ENCODE measurements at places on chromosomes 2 and 18.

DNA sequence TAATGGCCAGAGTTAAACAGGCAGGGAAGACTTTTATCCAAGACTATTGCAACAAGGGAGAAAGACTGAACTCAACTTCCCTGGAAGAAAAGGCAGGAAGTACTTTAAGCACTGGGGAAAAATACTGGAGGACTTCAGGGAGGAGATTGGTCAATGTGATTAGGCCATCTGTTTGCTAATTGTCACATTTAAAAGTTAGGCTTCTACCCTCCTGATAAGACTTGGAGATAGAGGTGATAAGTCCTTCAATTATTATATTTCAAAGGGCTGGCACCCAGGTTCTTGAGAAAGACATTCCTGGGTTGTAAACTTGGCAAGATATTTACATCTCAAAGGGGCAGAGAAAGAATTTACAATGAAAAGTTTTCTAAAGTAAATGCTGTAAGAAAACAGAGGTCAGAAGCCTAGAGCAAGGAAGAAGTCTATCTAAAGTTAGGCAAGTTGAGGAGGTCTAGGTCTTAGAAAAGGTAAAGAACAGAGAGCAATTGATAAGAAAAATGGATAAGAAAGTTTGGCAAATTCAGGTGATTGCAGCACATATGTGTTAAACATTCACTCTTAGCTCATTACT lies 48.4 kb downstream of the DTNA start:
- DNase-seq = no peak

DNA sequence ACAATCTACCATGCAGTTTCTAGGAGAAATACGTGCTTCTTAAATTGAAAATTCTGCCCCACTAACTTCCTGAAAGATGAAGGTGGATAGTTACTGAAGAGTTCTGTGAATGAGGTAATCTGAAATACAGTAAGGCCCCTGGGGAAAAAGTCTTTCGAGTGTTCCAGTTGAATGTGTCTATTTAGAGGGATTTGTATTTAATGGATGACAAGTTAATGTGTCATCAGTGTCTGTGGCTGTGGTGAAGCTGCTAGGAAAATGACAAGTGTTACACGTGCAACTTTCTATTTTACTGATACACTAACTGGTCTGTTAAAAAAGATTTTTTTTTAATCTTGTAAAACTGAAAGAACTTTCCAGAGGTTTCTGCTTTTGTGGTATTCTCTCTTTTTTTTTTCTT lies 384.6 kb downstream of the STK39 start:
- DNase-seq = no peak

DNA sequence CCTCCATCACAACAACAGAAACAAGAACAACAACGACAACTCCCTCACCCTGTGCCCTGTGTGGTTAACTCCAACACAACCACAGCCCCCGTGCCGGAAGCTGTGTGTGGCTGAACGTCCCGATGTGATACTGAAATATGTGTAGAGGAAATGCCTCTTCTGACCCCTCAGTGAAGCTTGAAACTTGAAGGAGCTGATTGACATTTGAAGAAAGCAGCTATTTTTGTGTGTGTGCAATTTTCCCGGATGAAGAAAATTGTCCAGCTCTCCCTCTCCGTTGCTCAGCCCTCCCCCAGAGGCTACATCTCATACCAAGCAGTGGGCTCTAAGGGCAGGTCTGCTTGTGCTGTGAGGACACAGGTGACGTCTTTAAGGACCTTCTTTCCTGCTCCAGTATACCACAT lies 173.8 kb downstream of the ICOS start:
- DNase-seq = no peak

GRCh38 chr2:138244501-138244925 lies 257.1 kb upstream of the SPOPL start:
- no peak for DNase-seq

GRCh38 chr18:55695091-55695490 lies 107.1 kb upstream of the TCF4 start:
- no peak for DNase-seq

- DNase-seq = no peak
Observed at GRCh38 chr2:69018678-69019095, 5.7 kb downstream of the ANTXR1 start.

GRCh38 chr2:12950174-12950573 lies 233.4 kb downstream of the TRIB2 start:
- DNase-seq = no peak

DNA sequence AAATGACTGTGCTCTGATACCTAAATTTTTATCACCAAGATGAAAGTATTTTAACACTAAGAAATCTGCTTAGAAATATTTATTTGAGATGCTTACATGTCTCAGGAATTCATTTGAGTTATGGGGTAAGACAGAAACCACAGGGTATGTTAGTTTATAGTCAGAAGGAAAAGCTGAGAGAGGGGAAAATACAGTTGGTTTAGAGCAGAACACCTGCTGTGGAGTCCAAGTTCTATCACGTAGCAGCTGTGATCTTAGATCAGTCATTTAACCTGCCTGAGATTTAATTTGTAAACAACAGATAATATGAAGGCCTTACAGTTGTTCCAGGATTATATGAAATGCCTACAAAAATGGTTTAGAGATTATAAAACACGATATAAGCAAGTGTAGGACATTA lies 29.0 kb downstream of the PDE6D start:
- no peak for DNase-seq

DNA sequence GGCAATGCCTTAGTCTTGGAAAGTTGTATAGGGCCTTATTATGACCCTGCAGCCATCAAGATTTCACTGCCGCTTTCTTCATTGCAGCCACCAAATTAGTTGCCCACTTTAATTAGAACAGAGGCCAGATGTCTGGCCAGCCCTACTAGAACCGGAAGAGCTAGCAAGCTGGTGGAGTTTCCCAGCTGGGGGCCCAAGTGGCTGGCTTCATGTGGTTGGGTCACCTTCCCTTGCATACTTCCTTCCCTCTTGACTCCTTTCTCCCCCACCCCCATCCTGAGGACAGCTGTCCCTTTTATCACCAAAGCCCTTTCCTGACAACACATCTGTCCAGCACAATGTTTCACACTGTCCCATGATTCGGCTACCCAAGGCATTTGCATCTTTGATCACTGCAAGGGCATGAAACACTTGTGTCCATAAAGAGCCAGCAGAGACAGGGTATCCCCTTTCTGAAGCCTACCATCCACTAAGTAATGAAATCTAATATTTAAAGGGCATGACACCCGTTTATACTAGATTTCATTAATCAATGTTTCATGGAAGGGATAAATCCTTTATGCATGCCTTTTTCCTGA lies 187.2 kb downstream of the BCL11A start:
- DNase-seq = no peak

GRCh38 chr18:73711256-73711655 lies 436.4 kb downstream of the FBXO15 start:
- no peak for DNase-seq

GRCh38 chr18:29726646-29727045 lies 1315.9 kb downstream of the DSC3 start:
- no peak for DNase-seq

DNA sequence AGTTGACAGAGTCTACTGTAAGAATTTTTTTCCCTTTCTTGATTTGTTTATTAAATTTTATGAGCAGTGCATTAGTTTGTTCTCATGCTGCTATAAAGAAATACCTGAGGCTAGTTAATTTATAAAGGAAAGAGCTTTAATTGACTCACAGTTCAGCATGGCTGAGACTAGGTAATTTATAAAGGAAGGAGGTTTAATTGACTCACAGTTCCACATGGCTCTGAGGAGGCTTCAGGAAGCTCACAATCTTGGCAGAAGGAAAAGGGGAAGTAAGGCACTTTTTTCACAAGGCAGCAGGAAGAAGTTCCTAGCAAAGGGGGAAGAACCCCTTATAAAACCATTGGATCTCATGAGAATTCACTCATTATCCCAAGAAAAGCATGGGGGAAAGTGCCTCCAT lies 191.4 kb upstream of the VRK2 start:
- no peak for DNase-seq

Measured in cortex of kidney (tissue), 1 donor.